DND-41 (cell line): ENCODE measurements at places on chromosomes 2 and 18.

DNA sequence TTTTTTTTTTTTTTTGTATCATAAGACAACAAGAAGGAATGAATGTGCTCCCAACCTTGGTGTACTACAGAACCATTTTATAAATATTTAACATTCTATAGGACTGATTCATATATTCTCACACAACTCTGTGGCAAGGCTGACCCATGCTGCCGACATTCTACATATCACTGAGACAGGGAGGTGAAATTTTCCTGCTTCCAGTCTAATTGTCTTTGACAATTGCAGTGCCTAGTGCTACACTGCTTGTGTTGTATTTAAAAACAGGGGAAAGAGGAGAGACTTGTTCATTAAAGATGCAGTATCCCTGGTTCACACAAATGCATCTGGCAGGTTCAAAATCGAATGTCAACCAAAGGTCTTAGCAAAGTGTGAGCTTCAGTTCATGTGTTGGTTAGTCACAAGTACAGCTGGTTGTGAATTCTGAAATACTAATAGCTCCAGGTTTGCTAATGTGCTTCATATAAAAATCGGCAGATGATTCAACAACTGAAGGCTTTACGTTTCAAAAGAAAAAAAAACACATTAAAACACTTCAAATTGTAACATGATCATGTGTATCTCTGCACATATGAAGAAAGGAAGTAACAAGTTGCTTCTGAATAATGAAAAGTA lies 130.8 kb downstream of the FIGN start:
- no peak for DNase-seq

DNA sequence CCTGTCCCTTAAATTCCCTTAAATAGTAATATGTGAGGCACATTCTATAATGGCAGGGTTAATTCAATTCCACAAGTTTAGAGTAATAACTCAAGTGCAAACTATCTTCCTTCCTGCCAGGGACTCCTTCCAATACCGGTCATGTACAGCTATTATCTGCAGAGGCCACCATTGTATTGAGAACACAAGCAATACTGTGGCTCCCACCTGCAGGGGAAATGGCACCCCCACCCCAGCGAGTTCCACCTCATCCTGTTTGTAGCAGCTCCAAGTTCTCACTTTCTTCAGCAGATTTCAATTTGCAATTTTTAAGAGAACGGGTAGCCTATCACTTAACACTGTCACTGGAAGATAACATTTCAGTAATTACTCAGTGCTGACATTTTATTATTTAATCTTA lies 172.1 kb upstream of the PID1 start:
- DNase-seq = no peak

DNA sequence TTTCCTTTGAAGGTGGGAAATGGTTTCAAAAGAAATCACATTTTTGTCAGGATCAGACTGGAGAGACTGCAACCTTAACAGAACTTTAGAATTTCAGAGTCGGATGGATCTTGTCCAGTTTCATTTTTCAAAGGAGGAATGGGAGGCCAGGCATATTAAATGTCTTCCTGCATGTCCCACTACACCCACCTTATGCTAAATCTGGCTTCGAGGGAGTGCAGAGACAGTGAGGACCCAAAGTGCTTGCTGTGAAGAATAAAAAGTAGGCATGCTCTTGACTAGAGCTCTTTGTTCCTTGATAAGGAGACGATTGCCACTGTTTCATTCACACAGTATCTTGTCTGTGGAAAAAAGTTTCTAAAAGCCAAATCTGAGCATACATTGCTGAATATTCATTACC lies 197.6 kb downstream of the SLC4A3 start:
- no peak for DNase-seq

DNA sequence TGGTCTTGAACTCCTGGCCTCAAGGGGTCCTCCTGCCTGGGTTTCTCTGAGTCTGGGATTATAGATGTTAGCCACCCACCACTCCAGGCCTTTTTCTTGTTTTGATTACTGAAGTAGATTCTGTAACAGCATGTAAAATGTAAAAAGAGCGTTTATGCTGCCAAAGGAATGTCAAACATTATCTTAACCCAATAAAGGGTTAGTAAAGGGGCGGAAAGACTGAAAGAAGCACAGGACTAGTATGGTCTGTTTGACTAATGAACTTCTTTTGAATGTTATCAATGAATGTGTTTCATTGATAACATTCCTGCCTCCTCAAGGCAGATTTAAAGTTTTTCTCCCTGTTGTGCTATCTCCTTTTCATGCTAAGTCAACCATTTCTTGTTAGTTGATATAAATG lies 29.4 kb downstream of the GPD2 start:
- DNase-seq = no peak

- DNase-seq = no peak
These were observed 777.8 kb upstream of the RAB6C start for GRCh38 chr2:129201696-129202095.

GRCh38 chr18:77087393-77088141 lies 45.0 kb downstream of the MBP start:
- no peak for DNase-seq

- no peak for DNase-seq
These were observed 502 bp downstream of the TUBB6 start for GRCh38 chr18:12308386-12309100.

DNA sequence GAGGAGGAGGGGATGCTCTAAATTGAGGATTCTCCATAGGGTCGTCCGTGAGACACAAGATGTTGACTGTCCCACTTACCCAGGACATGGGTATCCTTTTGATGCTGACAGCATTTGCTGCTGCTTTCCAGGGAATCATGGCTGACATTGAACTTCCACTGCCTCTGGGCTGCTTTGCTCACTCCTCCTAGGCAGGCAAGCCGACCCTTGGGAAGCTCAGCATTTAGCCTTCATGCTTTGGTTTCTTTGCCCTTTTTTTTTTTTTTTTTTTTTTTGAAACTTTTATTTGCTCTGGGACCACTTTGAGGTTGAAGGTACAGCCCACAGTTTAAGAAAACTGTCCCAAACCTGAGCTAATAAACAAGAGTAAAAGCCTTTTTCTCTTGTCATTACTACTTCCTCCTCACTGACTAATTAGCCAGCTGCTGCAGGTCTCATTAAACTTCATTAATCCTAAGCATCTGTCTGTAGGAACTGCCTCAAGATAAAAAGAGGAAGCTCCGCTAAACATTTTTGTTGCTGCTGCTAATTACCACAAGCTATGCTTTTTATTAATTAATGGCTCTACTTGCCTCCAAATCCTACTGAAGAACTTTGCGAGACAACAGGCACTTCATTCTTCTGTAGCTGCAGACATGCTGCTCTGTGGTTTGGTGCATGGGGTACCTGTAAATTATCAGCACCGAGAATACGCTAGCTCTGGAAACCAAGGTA lies 125.4 kb downstream of the SPTBN1 start:
- no peak for DNase-seq
